ENCODE measurements at places on chromosomes 7 and 10.

DNA sequence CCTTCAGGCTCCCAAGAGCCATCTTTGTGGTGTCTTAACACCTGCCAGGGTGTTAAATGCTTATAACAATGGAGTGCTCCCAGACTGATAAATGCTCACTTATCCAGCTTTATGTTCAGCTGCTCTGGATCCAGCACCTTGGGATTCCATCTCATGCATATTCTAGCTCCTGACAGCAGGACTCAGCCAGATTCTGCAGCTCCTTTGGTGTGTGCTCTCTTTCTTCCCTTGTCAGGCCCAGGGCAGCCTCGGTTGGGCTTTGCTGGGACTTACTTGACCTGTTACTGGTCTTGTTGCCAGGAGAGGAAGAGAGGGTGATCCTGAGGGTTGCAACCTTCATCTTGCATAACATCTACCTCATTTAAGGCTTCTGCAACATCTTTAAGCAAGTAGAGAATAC, 59.4 kb upstream of the CCNY start:
- DNase-seq = no peak

DNA sequence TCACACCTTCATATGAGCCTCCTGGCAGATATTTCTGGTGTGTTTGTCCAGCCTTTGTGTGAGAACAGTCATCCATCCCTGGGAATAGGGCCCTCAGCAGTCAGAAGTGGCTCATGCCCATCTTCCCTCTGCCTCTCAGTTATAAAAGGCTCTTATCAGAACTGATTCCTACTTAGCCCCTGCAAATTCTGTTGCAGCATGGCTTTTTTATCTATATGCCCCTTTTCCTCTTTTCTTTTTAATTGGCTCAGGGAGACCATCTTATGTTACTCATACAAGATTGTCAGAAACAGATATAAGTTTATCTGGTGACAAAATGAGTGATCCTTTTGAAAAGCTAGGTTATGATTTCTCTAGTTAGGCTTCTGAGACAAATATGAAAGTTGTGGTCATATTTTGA, 194.1 kb downstream of the CREB5 start:
- no peak for DNase-seq

GRCh38 chr10:129107525-129107924, 359.5 kb upstream of the MGMT start:
- no peak for DNase-seq

- no peak for DNase-seq
Measured at GRCh38 chr7:155466814-155467733, 9.1 kb downstream of the EN2 start.

GRCh38 chr7:32921896-32922295, 30.3 kb upstream of the KBTBD2 start:
- peak; percentile 58 for DNase-seq

DNA sequence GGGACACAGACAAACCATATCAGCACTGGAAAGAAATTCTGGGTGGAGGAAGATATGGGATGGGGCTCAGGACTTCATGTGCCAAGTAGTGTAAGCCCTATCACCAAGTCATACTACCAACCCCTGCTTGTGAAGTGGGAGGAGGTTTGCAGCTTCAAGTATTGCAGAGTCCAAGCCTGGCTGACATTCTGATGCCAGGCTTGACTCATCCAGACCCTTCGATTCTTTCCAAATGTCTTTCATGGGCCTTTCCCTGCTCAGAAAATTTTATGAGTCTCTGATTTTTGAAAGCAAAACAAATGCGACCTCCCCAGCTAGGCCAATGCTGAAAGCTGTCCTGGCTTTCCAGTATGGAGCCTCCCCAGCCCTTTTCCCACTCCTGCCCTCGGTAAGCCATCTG, 45.1 kb upstream of the SMNDC1 start:
- no peak for DNase-seq

GRCh38 chr7:12805518-12805928, 118.1 kb downstream of the ARL4A start:
- no peak for DNase-seq

DNA sequence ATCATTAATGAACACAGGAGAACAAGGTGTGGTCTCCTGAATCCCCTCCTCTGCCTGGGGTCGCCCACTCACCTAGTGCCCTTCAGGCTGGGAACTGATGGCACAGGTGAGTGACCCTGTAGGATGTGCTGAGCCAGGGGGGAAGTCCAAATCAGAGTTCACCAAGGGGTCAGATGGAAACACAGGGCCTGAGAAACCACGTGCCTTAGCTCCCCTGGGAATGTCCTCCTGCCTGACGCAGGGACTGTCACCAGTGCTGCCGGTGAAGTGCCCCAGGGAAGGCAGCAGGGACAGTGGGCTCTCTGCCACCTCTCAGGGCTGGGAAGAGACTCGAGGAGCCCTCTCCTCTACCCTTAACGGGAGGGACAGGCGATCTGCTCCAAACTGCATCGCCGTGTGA, 5.8 kb upstream of the PYROXD2 start:
- no peak for DNase-seq

- no peak for DNase-seq
Measured at GRCh38 chr7:56115852-56116538, at the start of gene NUPR2. NUPR2 (minus strand) TSS chr7:56116417; CDS start chr7:56116314, 103 bp downstream.

DNA sequence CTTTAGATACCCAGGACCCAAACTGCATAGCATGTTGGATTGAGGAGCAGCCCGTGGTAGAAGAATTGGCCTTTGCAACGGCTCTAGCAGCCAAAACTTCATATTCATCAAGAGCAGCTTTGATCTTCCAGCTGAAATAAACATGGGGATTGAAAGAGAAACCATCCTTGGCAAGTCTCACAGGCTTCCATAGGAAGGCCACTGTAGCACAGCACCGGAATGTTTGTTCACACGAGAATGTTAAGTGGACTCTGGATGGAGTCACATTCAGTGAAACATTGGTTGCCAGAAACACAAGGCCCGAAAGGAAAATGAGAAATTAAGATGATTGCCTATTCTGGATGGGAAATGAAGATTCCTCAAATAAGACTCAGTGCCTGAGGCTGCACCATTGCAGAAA, 97.4 kb downstream of the RAB18 start:
- DNase-seq = no peak

- no peak for DNase-seq
Measured at GRCh38 chr7:150753239-150753638, 16.0 kb downstream of the GIMAP5 start.

DNA sequence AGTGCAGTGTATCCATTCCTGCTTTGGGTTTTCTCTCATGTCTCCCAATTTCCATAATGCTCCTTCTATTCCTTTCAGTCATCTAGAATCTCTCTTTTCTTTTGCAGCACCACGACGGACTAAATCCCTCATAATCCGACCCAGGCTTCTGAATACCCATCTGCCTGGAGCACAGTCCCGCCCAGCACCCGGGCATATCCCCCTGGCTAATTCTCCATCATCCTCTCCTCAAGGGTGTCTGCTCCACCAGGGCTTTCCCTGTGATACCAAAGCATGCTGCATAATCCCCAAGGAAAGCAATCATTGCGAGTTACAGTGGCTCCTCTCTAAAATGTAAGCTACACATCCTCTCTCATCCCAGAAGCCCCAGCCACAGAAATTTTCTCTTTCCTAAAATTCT, 321.9 kb downstream of the CCDC3 start:
- DNase-seq = no peak

DNA sequence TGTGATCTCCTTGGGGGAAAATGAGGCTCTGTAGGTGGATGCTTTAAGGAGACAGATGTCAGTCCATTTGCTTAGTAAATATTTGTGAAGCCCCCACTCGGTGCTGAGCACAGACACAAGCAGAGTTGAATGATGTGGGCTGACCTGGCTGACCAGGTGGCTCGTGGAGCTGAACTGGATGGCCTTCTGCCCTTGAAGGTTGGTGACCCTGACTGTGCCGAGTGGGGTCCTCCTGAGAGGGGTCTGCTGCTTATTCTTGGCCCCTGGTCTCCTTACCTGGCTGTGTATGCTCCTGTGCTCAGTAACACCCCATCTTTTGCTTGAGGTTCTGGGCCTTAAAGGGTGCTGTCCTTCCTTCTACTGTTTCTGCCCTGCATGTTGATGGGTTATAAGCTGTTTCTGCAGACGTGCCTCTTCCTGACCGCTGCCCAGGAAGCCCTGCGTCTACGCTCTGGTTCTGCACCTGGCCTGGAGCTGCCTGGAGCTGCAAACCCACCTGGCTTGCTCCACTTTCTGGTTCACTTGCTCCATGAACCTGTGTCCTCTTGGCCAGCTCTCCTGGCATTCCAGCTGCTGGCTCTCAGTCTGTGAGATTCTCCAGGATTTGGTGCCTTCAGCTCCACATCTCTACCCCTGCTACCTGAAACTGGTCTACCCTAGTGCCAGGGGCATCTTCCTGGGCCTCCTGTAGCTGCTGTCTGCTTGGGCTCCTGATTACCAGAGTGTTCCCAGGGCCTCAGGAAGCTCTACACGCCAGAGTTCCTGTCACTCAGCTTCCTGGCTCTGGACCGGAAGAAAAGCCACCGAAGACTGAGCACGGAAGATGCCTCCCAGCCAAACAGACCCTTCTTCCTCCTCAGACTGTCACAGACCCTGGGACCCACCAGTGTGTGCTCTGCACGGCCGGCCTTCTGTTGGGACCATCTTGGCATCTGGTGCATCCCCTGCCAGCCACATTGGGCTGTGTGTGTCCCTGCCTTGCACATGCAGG, 76.5 kb downstream of the ADCY1 start:
- DNase-seq = no peak

DNA sequence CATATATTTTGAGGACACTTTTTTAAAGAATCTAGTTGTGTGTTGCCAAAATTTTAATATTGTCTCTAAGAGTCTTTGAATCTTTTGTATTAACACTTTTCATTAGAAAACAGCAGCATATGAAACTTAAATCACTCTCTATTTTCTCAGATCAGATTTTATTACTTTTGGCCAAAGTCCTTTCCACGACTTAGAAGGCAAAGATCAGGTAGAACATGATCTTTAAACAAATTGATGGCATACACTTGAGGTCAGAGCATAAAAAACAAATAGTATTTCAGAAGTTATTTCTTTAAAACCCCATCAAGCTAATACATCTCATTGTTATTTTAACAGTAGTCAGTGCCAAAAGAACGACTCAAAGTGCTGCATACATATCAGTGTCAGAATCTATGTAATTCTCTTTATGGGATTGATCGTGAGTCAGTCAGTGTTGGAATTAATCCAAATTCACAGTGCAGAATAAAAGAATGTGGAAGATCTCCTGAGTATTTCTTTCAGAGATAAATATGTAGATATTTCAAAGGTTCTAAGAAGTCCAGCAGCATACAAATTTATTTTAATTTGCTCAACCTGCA, 9.6 kb upstream of the AGMO start:
- peak; percentile 42 for DNase-seq

DNA sequence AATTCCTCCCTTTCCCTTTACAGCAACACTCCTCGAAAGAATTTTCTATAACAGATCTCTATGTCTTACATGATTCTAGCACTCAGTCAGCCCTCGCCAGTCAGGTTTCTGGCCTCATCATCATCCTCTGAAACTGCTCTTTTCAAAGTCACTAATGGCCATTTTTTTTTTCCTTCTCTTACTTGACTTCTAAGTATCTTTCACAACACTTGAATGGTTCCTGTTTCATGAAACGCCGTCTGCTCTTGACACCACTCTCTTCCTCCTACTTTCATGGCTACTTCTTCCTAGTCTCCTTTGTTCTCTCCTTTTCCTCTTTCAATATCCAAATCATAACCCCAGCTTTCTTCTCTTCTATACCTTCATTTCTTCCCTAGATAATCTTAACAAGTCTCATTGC, 100.5 kb upstream of the NRP1 start:
- DNase-seq = no peak

DNA sequence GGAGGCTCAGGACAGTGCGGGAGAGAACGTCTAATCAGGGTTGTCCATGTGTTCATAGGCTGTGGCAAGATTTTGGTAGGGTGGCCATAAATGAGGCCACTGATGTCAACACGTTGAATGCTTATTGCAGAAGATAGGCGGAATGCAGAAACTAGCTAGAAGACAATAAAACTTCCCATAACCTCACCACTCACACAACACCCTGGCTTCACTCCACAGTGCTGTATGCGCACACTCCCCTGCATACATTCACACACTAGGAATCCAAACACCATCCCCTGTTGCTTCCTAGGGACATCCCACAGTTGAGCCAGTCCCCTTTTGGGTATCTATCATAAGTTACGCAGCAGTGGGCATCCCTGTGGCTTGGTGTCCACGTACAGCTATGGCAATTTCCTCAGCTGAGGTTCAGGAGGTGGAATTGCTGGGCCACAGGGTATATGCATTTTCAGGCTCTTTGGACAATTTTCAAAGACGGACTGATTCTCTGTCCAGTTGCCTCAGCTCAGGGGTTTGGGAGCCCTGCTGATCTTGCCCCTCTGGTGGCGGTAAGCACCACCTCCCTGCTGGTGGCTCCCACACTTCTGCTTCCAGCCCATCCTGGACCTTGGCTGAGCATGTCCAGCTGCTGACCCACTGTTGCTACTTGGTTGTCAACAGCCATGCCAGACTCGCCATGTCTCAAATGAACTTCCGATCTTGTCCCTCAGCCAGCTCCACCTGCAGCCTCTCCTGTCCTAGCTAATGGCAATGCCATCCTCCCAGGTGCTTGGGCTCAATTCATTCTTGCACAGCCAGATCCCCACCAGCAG, 36.4 kb downstream of the CDH23 start:
- no peak for DNase-seq

GRCh38 chr10:80158598-80159127, 26.1 kb downstream of the PLAC9 start:
- peak; percentile 98 for DNase-seq

Measured in fibroblast of lung (primary cell).